ENCODE measurements at places on chromosomes 7 and 10. TPM values are rescaled to one million over a fixed set of nuclear protein-coding genes. Genes with fewer than 3 reads are reported as not detected.
A peak's percentile ranks its signal among the peaks of the same experiment; 100 is the strongest.

KLF14 gene
- not detected for total RNA-seq

GPC2 gene
- total RNA-seq, result 48.8 TPM

SEMA3C gene
- total RNA-seq, result 3.1 TPM

LDB3 gene
- total RNA-seq, result 0.14 TPM

- DNase-seq, result peak; percentile 84
These were observed 3.7 kb upstream of the STK32C start for GRCh38 chr10:132311338-132311939.

DNA sequence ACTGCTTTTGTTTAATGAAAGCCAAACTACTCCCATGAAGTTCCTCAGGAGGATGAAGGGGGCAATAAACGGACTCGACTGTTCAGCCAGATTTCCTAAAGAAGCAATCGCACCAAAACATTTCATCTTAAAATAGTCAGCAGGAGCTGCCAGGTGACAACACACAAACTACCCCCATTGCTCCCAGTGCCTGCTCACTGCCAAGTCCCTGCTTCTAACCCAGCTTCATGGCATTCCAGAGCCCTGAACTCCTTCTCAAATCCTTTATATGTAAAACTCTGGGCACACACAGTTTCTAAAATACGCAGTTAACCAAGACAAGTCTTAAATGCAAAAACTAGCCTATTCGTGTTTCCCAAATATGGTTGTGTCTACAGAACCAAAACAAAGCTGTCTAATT lies 110.0 kb downstream of the SORBS1 start:
- no peak for DNase-seq

GRCh38 chr7:107725138-107725740 lies 18.7 kb upstream of the CBLL1 start:
- DNase-seq, result peak; percentile 74

GRCh38 chr10:34319197-34319846 lies 495.8 kb downstream of the PARD3 start:
- DNase-seq, result no peak

DNA sequence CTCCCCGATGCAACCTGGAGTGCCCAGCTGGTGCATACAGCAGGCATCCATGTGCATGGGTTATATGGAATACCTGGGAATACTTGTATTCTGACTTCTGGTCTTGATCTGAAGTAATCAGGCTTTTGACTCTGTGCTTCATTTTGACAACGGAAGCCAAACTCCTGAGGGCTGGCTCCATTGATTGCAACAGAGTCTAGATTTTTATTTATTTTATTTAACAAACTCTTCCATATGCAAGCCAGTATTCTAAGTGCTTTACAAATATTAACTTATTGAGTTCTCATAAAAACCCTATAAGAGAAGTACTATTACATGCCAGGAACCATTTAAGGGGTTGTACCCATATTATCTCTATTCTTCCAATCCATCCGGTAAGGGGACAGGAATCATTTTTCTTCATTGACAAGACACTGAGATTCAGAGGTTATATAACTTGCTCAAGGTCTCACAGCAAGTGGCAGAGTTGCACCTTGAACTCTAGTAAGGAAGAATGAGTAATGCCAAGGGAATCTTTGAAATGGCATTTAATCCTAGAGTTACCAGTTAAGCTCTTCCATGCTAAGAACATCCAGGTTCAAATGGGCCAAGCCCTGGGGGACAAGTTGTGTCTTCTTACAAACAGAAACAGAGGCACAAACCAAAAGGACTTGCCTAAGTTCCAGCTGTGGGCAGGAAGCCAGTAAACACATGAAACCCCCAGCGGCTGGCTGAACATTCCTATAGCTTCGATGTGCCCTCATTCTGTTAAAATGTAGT lies 241.0 kb downstream of the WDR11 start:
- no peak for DNase-seq

GRCh38 chr10:84254552-84255478 lies 10.0 kb downstream of the RGR start:
- DNase-seq, result no peak

- DNase-seq, result peak; percentile 11
These were observed 73.3 kb downstream of the SKIDA1 start for GRCh38 chr10:21452203-21452602.

RET gene
- total RNA-seq, result 9.8 TPM

LRIT1 gene
- total RNA-seq, result 0.07 TPM

HTR5A gene
- total RNA-seq, result not detected

MMP21 gene
- not detected for total RNA-seq

GRCh38 chr7:77338260-77338659 lies 77.9 kb downstream of the GSAP start:
- no peak for DNase-seq

- DNase-seq, result no peak
These were observed 72.7 kb downstream of the ELFN1 start for GRCh38 chr7:1742555-1743303.

DNA sequence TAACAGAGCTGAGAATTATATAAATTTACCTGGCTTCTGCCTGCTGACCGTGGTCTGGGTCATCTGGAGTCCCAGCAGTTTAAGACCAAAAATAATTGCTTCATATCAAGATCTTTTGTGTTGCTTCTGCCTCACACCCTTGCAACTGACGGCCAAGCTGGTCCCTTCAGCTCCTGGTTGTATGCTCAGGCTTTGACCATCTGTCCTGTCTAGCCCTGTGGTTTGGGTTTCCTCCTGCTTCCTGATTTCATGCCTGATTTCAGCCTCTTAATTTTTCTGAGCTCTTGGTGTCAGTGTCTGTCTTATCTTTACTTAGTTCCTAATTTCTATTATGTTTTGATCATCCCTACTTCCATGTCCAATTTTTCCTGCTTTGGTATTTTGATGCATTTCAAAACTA lies 87.9 kb upstream of the PLXDC2 start:
- no peak for DNase-seq

NUTM2A gene
- total RNA-seq, result 0.27 TPM

DNA sequence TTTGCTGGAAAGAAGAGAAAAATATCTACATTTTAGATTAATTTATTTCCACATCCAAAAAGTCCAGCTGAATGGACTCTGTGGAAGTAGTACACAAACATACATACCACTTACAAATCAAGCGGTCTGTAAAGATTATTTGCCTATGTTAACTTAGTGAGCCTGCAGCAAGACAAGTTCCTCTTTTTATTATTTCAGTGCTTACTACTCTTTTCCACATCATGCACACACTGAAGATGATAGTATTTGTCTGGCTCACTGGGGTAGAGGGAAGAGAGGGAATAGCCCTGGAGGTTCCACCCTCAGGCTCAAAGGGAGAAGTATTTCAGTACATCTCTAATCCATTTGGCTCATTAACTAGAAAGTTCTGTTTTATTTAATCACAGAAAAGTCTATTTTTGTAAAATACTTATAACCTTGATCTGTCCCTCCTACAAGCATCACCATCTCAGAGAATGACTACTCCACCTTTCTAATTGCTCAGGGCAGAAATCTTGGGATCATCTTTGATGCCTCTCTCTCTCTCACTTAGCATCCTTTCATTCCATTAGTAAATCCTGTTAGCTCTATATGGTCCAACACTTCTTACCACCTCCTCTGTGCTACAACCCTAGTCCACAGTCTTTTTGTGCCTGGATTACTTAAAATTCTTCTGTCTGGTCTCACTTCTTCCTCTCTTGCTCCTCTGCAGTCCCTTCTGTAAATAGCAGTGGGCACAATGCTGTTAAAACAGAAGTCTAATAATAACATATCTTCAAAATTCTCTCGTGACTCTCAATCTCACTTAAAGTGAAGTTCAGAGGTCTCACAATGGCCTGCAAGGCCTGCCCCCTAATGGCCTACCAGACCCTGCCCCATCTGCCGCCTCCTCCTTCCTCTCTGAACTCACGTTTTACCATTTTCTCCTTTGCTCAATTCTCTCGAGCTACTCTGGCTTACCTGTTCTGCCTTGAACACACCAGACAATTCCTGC lies 64.3 kb upstream of the CCDC6 start:
- DNase-seq, result peak; percentile 71

DNA sequence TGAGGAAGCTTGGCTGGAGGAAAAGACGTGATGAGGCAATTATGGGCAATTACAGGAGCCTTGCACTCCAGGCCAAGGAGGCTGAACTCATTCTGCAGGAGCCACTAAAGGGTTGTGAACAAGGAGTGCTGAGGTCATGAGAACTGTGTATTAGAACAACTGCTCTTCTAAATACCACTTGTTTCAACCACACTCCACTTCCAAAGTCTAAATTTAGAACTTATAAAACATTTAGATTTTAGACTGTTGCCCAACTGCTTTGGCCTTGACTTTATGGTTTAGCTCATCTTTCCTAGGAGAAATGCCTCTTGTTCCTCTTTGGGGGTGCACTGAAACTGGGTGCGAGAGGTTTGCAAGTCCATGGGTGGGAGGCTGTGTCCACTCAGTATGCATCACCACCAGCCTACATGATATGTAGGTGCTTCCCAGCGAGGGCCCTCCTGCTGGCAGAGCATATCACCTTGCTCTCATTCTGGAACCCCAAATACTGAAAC lies 199.7 kb upstream of the AOAH start:
- DNase-seq, result no peak

GRCh38 chr7:158055726-158056510 lies 531.7 kb downstream of the PTPRN2 start:
- DNase-seq, result no peak

GRCh38 chr7:123979876-123980275 lies 53.0 kb downstream of the TMEM229A start:
- DNase-seq, result no peak

DNA sequence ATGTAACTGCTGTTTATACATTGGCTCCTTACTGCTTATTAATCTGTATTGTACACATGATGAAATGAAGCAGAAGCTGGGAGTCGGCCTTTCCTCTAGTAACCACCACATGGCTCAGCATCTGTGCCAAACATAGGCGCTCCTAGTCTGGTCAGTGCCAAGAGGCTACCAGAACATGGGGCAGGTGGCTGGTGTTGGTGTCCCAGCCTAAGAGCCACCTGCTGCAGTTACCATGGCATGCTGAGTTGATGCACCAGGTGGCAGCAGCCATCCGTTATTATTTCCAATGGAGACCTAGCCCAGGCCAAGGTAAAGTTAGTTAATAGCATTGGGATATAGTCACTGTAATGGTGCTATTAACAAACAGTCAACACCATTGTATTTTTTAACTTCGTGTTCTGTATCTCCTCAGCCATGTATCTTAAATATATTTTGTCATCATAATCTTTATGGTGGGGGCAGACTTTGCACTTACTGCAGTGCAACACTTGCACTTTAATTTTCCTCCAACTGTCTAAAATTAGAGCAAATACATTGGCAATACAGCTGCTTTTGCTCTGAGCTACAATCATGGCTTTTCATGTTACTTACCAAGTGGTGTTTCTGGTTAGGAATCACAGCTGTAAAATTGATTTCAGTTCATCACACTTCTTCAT lies 33.1 kb downstream of the HBP1 start:
- peak; percentile 76 for DNase-seq

GRCh38 chr7:92303761-92304160 lies 58.0 kb downstream of the ANKIB1 start:
- DNase-seq, result no peak

- DNase-seq, result no peak
These were observed 12.4 kb upstream of the ZMIZ1 start for GRCh38 chr10:79056361-79056735.

GRCh38 chr10:114281461-114281860 lies 42.4 kb downstream of the VWA2 start:
- peak; percentile 27 for DNase-seq
